CD4-positive, alpha-beta T cell treated with Interleukin-6 at 100 ng/mL for 8 hours (primary cell): ENCODE measurements at places on chromosomes 12 and 14.

GRCh38 chr14:104253901-104254353, 115.5 kb downstream of the KIF26A start:
- no peak for DNase-seq

GRCh38 chr12:29278673-29279420, 102.1 kb downstream of the ERGIC2 start:
- no peak for DNase-seq

DNA sequence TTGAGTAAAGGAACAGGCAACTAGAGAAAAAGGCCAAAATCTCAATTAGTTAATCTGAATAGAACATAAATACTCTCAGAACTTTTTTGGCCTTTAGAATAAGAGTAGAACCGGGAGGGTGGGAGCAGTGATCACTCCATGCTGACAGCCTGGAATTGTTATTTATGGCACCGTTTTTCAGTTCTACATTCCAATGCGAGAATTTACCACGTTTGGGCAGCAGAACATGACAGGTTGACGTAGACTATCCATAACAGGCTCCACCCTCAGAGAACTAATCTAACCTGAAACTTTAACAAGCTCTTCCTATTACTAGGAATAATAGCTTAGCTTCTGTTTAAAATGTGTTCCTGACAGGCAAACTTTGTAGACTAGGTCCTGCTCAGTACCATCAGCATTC, 379.1 kb downstream of the SEC23A start:
- no peak for DNase-seq

GRCh38 chr14:34049790-34050189, 98.9 kb upstream of the EGLN3 start:
- no peak for DNase-seq

DNA sequence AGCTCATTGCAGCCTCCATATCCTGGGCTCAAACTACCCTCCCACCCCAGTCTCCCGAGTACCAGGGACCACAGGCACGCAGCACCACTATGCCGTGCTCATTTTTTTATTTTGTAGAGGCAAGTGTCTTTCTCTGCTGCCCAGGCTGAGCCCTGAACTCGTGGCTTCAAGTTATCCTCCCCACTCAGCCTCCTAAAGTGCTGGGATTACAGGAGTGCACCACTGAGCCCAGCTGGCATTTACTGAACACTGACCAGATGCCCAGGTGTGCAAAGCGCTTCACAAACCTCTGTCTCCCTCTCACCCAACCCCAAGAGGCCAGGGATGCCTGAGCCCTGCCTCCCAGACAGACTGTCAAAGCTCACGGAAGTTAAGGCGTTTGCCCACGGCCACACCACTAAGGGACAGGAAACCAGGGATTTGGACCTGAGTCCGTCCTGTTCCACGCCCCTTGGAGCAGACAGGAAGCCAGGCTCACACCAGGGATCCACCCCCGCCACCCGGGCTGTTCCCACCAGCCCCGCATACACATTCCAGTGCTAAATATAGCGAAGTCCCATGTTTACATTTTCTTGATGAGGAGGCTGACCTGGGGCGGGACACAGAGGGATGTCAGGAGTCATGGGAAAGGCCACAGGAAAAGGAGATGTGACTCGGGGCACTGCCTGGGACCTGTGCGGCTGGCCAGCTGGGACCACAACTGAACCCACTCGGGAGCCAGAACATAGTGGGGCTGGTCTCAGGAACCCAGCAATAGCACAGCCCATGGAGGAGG, 51.2 kb downstream of the TESC start:
- no peak for DNase-seq

GRCh38 chr14:100622708-100623485, 35.7 kb upstream of the BEGAIN start:
- DNase-seq = no peak

DNA sequence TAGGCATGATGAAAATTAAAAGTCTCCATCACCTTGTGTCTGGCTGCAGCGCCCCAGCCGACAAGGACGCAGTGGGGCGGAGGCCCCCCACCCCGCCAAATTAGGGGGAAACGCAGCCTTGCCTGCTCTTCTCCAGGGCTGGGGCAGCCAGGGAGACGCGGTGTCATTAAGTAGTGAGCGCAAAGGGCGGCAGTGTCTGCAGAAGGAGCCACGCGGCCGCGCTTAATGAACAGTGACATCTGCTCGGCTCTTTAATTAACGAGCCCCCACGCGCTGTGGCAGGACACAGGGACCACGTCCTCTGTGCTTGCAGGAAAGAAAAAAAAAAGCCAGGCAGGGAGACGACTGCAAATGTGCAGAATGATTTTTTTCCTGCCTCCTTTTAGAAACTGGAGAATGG, 93.4 kb upstream of the NCOR2 start:
- DNase-seq = no peak

- no peak for DNase-seq
These were observed 13.4 kb downstream of the FUT8 start for GRCh38 chr14:65425885-65426284.

DNA sequence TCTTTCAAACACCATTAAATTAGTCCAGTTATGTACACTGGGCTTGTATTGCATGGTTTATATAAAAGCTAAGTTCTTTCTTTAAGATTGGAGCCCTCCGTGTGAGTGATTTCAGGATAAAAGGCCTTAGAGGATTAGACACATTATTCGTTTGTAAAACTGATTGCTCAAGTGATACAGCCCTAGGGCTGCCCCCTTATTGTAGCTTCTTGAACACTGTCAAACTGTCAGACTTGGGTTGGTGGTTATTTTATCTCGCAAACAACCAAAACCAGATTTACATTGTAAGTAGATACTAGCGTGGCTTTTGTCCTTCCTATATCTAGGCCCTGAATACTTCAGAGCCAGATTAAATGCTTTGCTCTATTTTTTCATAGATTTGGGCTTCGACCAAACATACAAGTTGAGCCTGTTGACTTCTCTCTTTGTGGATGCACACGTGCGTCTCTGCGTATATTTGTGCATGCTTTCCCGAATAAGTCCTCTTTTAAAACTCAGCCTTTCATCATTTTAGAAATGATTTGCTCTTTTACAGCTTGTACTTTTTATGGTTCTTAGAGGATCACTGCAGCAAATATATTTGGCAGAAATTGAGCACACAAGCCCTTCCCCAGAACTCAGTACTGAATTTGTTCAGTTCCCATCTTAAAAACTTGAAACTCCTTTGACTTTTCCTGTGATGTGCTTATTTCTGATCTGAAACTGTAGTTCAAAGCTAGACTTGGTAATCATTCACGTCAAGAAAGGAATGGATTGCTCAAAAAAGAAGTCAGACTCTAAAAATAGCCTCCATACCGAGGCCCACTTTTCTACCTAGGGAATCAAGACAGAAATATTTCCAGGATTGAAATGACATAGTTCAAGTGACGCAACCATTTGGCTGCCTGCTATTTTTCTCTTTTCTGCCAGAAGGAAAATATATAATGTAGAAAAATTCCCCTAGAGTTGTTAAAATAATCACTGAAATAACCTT, 129.5 kb downstream of the ETV6 start:
- DNase-seq = no peak

DNA sequence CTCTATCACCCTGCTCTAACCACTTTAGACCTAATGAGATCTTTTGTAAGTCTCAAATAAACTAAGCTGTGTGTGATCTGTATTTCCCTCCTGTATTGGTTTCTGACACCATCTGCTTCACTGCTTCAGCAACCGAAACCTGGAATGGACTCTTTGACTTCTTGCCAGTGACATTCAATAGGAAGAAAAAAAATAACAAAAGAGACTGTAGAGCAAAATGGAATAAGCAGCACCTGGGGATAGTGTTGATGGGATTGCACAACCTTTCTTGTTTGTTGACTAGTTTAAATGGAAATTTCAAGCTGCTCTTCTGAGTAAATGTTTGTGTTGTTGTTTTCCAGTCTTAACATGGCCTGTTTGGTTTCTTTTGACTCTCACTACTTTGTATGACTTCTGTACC, 888.6 kb upstream of the SEL1L start:
- no peak for DNase-seq

DNA sequence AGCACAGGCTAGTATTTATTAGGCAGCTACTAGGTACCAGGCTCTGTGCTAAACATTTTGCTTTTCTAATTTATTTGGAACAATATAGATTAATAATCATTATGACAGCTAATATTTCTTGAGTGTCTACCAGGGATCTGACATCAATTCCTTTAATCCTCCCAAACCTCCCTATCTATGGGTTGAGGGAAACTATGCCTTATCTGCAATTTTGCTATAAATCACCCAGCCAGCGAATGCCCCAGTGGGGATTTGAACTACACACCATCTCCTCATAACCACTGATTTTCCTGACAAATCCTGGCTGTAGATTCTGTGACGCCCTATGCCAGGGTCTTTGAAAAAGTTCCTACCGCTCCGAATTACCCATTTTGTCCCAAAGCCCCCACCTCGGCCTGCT, 21.4 kb upstream of the PLEKHG3 start:
- DNase-seq = no peak

DNA sequence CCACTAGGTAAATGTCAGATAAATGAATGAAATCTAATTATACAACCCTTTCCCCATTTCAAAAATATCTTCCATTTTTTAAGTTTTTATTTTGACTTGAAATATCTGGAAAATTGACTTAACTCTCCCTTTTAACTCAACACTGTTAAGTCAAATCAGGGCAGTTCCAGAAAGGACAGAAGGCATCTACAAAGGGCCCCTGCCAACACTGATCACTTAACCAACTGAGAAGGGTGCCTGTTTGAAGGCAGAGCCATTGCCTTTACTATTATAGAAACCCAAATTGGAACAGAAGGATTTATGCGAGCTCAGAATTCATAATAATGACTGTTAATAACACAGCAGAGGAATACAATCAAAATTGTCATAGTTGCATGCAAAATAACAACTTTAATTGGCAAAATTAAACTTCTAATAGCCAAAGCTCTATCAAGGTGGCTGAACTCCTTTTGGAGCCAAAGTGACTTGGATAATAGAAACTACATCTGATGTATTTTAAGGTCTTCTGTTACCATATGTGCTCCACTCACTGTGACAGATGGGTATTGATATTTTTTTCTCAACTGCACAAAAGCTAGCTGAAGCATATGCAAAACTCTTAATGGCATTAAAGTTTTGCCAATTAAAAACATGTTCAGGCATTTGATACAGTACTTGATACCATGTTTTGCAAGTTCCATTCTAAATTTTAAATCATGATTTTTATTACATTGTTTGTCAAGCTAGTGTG, 383.8 kb downstream of the NOVA1 start:
- DNase-seq = no peak

DNA sequence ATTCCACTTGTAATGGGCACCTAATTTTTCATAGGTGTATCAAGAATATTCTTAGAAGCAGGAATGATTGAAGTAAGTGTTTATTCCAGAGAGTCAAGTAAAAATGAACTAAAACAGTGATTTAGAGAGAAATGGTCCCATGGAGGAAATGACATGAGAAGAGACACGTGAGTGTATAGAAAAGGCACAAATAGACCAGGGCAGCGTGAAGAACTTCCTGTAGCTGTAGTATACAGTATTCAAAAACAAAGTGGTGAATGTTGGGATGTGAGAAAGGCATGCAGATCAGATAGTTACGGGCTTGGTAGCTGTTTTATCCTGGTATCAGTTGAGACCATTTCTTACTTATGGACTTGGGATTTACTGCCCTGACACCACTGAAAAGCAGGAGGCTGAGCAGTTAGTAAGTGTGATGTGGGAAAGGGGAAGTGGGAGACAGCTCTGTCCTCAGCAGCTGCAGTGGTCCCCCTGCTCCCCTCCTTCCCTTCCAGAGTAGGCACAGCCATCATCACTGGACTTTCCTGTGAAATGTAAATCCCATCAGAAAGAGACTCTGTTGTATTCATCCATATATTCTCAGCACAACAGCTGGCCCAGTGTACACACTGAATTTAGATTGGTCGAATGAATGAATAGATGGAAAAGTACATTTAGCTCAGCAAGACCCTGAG, 16.8 kb upstream of the TESPA1 start:
- DNase-seq = no peak

DNA sequence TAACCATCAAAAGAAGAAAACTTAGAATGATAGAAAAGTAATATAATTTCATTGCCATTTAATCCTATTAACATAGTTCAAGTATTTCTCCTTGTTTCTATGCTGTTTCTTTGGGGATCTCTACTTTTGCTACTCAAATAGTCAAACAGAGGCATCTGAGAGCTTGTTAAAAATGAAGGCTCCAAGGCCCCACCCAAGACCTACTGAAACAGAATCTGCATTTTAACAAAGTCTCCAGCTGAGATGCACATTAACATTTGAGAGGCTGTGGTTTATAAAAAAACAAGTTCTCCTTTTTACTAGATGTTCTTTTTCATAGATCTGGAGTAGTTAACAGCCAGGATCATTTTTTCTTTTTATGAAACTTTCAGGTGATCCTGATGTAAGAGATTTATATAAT, 31.8 kb downstream of the PPFIA2 start:
- DNase-seq = no peak

DNA sequence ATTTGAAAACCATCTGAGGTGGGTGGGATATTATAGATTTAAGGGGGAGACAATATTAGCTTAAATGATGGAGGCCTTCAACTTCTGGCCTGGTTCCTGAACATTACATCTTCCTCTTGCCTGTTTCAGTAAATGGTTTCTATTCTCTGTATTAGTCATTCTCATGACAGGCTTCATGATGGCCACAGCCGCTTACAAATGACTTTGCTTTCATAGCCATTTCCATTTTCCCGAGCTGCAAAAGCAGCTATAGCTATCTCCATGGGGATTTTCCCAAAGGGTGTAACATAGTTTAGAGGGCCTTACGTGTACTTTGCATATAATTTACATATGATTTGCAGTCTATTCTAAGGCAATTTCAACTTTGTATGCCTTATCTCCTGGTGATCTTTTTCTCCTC, 121.8 kb downstream of the NRXN3 start:
- no peak for DNase-seq

DNA sequence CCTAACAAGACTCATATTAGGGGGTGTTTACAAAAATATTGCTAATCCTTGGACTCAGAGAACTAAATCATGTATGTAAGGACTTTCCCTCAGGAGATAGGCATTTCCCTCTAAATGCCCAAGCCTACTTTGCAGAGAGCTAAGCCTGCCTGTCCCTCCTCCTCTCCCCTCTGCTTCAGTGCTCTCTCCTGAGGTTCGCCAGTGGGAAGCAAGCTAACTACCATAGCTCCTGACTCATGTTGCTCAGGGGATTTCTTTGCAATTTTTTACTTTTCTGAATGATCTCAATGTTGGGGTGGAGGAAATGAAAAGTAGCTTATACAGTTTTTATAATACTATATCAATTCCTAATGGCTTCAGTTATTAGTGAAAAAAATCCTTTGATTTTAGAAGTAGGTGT, 29.6 kb downstream of the IFT43 start:
- no peak for DNase-seq

DNA sequence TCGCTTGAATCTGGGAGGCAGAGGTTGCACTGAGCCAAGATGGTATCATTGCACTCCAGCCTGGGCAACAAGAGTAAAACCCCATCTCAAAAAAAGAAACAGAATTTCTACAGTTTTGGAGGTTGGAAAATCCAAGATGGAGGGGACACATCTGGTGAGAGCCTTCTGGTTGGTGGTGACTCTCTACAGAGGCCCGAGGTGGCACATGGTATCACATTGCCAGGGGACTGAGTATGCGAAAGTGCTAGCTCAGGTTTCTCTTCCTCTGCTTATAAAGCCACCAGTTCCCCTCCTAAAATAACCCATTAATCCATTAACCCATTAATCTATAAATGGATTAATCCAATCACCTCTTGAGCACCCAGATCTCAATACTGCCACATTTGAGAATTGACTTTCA, 70.8 kb upstream of the DACT1 start:
- DNase-seq = no peak
